Frontal cortex (tissue), 4 donors: ENCODE measurements at places on chromosomes 7 and 10. TPM values are rescaled to one million over a fixed set of nuclear protein-coding genes. Genes with fewer than 3 reads are reported as not detected.
A peak's percentile ranks its signal among the peaks of the same experiment; 100 is the strongest.

- peak; percentile 38 for DNase-seq
Measured at GRCh38 chr10:95906677-95907455, 909 bp upstream of the CC2D2B start.

DNA sequence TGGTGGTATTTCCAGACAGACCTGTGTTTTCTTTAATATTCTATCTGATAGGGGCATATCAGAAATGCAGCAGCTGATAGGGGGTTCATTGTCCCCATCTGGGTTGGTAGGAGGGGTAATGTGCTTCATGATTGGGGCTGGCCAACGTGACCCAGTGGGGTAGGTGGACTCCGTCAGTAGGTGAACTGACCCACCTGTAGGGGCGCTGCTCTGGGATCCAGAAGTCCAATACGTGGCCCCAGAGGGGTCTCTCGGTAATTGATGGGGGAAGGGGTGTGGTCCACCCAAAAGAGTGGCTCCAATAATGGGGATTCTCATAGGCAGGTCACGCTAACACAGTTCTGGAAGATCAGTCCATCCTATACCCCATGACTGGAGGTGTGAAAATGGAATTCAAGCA lies 112.0 kb downstream of the PRLHR start:
- no peak for DNase-seq

DNA sequence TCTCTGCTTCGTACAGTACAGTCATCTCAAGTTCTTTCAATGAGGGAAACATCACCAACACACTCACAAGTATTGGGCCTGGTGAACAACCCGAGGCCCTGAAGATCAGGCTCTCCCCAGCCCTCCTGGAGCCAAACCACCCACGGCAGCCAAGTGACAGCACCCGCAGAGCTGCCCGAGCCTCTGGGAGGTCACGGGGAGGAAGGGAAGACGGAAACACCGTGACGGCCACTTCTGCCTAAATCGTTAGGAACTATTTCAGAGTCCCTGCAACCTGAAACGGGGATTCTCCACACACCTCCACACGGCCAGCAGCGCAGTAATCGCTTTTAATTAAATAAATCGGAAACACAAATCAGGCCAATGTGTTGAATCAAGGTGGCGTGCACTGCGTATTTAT lies 222.6 kb downstream of the MAD1L1 start:
- no peak for DNase-seq

- DNase-seq, result no peak
Measured at GRCh38 chr10:33136781-33137180, 178.8 kb upstream of the ITGB1 start.

GRCh38 chr10:127000598-127000997 lies 95.4 kb downstream of the DOCK1 start:
- no peak for DNase-seq

GRCh38 chr7:102935450-102936115 lies 22.8 kb downstream of the LRRC17 start:
- no peak for DNase-seq

- no peak for DNase-seq
Measured at GRCh38 chr10:114685456-114685855, 27.4 kb upstream of the ABLIM1 start.

- no peak for DNase-seq
Measured at GRCh38 chr7:11458736-11459483, 373.1 kb downstream of the THSD7A start.

DNA sequence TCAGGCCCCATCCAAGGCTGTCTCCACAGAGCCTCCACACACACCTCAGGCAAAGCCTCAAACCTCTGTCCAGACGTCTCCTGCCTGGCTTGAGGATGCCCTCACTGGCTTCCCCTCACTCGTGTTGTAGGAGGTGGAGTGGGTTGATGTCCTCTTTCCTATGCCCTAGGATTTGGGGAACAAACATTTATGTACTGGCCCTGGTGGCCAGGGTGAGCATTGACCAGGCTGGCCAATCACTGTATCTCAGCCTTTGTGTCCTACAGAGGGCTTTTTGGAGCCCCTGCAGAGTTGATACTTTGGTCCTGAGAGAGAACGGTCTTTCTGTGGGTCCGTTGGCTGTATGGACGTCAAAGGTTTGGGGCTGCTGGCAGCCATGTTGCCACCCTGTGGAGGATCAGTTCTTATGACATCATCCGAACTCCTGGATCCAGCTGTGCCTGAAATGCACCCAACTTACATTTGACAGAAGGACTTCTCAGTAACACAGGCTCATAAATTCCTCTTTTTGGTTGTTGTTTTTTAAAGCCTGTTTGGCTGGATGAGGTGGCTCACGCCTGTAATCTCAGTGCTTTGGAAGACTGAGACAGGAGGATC lies 2.3 kb upstream of the GRID2IP start:
- DNase-seq, result no peak

DNA sequence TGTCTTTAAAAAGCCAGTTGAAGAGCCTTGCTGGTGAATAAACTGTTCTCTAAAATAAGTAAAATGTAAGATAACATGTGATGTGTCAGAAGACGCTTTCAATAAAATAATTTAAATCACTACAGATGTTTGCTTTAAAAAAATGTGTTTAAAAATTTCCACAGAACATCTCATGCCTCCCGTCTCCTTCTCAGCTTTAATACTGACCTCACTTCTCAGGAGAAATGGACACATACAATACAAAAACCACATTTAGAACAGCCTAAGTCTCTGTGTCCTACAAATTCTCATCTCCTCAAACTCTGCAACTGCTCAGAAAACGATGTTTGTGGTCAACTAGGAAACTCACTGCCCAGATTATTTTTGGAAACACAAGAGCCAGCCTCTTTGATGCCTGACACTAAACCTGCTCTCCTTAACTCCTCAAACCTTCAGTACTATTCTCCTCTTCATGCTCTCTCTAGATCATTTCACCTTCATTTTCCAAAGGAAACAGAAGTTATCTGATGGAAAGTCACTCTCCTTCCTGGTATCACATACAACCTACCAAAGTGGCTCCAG lies 120.3 kb downstream of the ZNF438 start:
- no peak for DNase-seq

DNA sequence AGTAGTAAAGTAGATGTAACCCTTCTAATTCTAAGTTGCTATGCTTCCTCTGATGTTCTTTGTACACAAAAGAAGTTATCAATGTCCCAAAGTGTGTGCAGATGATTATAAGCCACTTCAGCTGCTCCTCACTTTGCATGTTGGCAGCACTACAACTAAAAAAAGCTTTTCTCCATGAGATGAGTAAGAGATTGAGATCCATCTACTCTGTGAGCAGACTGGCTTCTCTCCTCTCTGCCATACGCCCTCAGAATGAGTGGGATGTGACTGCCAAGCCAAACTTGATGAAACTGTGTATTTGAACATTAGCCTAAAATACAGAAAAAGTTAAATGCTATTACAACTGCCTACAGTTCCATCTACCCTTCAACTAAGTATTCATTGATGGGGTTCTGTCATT lies 102.9 kb upstream of the ETV1 start:
- DNase-seq, result no peak

- DNase-seq, result no peak
Measured at GRCh38 chr7:134703782-134704181, 57.1 kb downstream of the BPGM start.

DNA sequence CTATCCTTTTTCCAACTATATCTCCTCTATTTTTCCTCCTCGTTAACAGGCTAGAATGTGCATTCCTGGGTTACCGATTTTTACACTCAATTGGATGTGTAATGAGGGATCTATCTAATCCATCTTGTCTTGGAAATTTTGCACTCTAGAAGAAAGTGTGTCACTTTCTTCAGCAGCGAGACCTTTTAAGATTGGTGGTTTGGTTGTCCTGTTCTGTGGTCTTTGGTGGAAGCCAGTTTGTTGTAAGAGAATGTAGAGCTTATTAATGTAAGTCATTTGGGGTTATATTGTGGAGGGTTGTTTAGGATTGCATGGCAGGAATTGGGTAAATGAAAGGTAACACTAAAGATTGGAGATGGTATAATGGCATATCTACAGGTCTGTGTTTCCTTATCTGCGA lies 16.7 kb downstream of the CDK1 start:
- DNase-seq, result no peak

GRCh38 chr7:20896996-20897395 lies 110.3 kb upstream of the SP8 start:
- no peak for DNase-seq

GRCh38 chr10:91575044-91575610 lies 57.7 kb downstream of the PPP1R3C start:
- no peak for DNase-seq

- DNase-seq, result no peak
Measured at GRCh38 chr10:36602374-36602773, 523.0 kb upstream of the ANKRD30A start.

DNA sequence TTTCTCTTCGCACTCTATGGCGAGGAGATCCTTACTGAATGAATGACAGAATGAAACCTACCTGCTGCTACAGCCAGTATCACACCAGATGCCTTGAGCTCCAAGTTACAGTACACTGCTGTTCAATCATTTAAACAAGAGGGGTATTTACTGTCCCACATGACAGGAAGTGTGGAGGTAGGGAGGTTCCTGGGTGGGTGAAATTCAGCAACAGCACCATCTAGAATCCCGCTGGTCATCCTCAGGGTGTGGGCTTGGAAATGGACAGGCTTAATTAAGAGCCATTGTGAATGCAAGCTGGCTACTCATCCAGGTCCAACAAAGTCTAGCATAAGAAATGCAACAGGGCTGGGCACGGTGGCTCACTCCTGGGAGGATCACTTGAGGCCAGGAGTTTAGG lies 14.7 kb downstream of the CYTH3 start:
- DNase-seq, result no peak

DNA sequence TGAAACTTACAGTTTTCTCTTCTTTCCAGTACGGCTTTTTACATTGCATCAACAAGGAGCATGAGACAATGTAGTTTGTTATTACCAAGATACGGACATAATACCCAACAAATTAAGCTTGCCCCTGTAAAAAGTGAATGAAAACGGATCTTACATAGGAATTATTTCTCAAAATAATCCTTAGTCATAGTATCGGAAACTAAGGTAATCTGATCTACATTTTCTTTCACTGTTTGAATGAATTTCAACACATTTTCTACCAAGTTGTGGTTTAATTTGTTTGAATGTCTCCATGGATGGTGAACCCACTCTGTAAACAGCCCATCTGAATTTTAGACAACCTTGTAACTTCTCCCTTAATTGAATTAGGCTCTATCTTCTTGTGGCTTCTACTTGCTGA lies 90.5 kb downstream of the INHBA start:
- DNase-seq, result no peak

GRCh38 chr7:105202616-105203015 lies 186.1 kb downstream of the SRPK2 start:
- DNase-seq, result no peak

DNA sequence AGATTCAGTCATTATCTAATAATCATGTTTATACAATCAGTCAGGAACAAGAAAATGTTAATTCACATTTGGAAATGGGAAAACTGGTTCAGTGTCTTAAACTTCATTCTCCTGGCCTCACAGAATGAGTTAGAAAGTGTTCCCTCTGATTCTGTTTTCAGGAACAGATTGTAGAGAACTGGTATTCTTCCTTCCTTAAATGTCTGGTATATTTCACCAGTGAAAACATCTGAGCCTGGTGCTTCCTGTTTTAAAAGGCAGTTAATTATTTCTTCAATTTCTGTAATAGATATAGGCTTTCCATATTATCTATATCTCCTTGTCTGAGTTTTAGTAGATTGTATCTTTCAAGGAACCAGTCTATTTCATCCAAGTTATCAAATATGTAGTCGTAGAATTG lies 97.1 kb upstream of the TMEM168 start:
- no peak for DNase-seq

DNA sequence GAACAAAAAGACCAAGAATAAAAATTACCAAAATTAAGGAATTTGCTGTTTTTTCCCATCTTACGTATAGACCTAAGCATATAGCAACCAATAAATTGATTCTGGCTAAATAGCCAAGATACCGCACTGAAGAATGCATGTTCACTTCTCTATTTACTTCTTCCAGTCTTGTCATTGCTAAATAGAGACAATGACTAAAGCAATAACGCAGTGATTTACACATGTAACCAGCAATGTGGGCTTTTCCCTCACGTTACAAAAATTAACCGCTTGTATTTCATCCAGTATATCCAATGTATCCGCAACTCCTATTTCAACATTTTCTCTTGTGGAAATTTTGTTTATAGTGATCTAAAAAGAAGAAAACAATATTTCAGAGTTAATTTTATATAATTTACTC lies 5.6 kb downstream of the TMEM168 start:
- DNase-seq, result no peak

DNA sequence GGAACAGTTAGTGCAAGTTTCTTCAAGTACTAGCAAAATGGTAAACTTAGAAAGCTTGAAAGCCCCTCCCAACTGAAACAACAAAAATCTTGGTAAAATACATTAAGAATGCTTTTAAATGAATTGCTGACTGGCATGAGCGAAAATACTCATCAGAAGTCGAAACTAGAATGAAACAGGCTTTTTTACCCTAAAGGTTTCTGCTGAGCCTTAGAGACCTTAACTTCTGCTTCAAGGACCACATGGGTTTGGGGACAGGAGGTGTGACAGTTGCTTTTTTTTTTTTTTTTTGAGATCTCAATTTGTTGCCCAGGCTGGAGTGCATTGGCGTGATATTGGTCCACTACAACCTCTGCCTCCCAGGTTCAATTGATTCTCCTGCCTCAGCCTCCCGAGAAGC lies 100.3 kb downstream of the MTPAP start:
- no peak for DNase-seq

- DNase-seq, result no peak
Measured at GRCh38 chr10:201328-201771, 66.1 kb downstream of the ZMYND11 start.

- DNase-seq, result no peak
Measured at GRCh38 chr7:9200626-9201025, 767.2 kb downstream of the NXPH1 start.

DNA sequence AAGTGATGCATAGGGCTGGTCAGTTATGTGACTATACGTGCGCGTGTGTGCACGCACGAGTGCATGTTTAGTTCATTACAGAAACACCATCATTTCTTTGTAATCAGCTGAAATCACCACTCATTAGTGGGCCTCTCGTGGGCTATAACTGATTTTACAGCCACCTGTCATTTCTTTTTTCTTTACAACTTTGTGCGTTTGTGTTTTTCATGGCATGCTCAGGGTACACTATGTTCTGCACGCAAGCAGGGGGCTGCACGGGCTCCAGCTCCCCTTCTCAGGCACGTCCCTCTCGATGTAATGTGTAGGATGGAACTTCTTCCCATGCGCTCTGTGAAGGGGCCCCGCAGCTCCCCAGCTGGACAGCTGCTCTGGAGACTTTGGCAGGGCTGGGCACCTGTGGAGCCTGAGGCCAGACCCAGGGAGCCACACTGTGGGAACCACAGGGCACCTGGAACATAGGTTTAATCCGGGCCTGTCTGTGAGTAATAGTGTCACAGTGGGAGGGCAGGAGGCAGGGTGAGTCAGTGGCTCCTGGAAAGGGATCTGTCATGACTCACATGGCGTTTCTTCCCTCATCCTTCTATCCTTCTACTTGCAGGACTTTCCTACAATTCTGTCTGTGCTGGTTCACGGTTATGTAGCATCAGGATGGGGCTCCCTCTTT lies 4.9 kb downstream of the GCK start:
- DNase-seq, result no peak

- no peak for DNase-seq
Measured at GRCh38 chr10:110370006-110370405, 65.3 kb upstream of the SMNDC1 start.

ADAM22 gene
- total RNA-seq, result 76.2 TPM

TMEM140 gene
- 0.41 TPM for total RNA-seq

FIS1 gene
- total RNA-seq, result 58.7 TPM

TMEM270 gene
- not detected for total RNA-seq

AKR1C1 gene
- total RNA-seq, result 30.2 TPM

SEPTIN7 gene
- 271 TPM for total RNA-seq

FAM241B gene
- 13.9 TPM for total RNA-seq

PLCE1 gene
- 4.9 TPM for total RNA-seq

ARPC1B gene
- total RNA-seq, result 15.1 TPM

SLC26A4 gene
- total RNA-seq, result 4.1 TPM

PNLIPRP3 gene
- not detected for total RNA-seq

NRF1 gene
- 19.2 TPM for total RNA-seq

UPK3BL2 gene
- 1.6 TPM for total RNA-seq
